Activated CD8-positive, alpha-beta memory T cell treated with anti-CD3 and anti-CD28 coated beads, Interleukin-2, amount 10 ng/mL, durations not matched to agents 7 days and 5 days (primary cell): ENCODE measurements at places on chromosomes 6 and 20. TPM values are rescaled to one million over a fixed set of nuclear protein-coding genes. Genes with fewer than 3 reads are reported as not detected.
A peak's percentile ranks its signal among the peaks of the same experiment; 100 is the strongest.

DNA sequence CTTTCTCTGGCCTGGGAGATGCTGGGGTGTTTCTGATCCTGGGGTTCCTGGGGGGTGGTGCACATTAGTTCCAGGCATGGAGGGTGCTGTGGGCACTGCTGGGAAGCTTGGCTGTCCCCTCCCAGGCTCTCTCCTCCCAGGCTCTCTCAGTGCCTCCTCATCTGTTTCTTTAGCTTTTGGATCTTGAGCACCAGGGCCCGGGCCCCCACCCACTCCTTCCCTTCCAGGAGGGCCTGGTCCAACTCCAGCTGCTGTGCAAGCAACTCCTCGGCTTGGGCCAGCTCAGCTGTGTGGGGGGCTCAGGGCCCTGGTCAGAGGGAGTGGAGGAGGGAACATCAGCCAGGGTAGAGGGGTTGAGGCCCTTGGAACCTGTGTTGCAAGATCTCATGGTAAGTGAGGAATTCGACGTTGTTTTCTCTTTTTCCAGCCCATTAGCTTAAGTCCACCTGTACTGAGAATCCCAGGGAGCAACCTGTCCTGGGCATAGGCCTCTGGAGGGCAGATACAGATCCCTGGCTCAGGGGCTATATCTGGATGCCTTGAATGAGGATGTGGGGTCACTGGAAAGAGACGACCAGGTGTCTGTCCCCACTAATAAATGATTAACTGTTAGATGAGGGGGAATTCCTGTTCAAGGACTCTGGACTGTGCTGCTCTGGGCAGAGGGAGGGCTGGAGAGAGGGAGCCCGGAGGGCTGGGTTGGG lies 34.5 kb upstream of the HLA-A start:
- no peak overlapping the region for H3K4me3 ChIP-seq
- H3K27me3 ChIP-seq, result peaks cover 21% of the 10 kb centered on the region
- H3K4me1 ChIP-seq, result no peaks in the 10 kb centered on the region
- no peak for DNase-seq
- no peak overlapping the region for H3K27ac ChIP-seq
- no peaks in the 10 kb centered on the region for H3K36me3 ChIP-seq

DNA sequence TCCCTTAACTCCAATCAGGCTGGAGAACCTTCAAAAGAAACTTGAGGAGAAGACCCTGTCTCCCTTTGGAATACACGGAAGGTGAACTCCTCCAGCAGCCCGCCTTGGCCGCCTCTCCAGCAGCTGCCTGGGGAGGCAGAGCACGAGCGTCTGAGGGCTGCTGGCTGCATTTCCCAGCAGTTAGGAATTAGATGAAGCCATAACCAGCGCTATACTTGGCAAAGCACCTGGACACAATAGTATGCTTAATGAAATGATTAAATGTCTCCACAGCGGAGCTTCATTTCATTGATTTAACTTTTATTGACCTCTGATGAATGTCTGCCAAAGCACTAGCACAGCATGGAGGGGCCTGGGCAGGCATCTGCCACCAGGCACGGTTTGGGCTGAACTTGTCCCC lies 73.5 kb downstream of the TMEM242 start:
- no peak for DNase-seq
- H3K4me1 ChIP-seq, result peaks cover 4% of the 10 kb centered on the region
- no peak overlapping the region for H3K4me3 ChIP-seq
- peaks cover 2% of the 10 kb centered on the region for H3K36me3 ChIP-seq
- H3K27ac ChIP-seq, result no peak overlapping the region
- peaks cover 51% of the 10 kb centered on the region for H3K27me3 ChIP-seq

- H3K4me1 ChIP-seq, result no peaks in the 10 kb centered on the region
- no peaks in the 10 kb centered on the region for H3K36me3 ChIP-seq
- H3K4me3 ChIP-seq, result no peak overlapping the region
- peaks cover 70% of the 10 kb centered on the region for H3K27me3 ChIP-seq
Measured at GRCh38 chr6:167679790-167680604, 146.7 kb upstream of the AFDN start.

GRCh38 chr20:4041748-4042411 lies 26.5 kb upstream of the RNF24 start:
- peaks cover 7% of the 10 kb centered on the region for H3K36me3 ChIP-seq
- no peak overlapping the region for H3K27ac ChIP-seq
- H3K27me3 ChIP-seq, result no peaks in the 10 kb centered on the region
- DNase-seq, result no peak
- H3K4me1 ChIP-seq, result peaks cover 21% of the 10 kb centered on the region

- no peak overlapping the region for H3K4me3 ChIP-seq
- no peaks in the 10 kb centered on the region for H3K27me3 ChIP-seq
- no peak for DNase-seq
Measured at GRCh38 chr6:161906571-161906970, 632.7 kb upstream of the AGPAT4 start.

- no peaks in the 10 kb centered on the region for H3K27me3 ChIP-seq
- no peak for DNase-seq
- H3K36me3 ChIP-seq, result no peaks in the 10 kb centered on the region
- no peaks in the 10 kb centered on the region for H3K4me1 ChIP-seq
Measured at GRCh38 chr20:16327606-16328005, 245.6 kb downstream of the KIF16B start.

GRCh38 chr6:29146179-29146578 lies 24.5 kb upstream of the OR2J2 start:
- H3K27ac ChIP-seq, result no peak overlapping the region
- H3K27me3 ChIP-seq, result peaks cover 8% of the 10 kb centered on the region
- no peaks in the 10 kb centered on the region for H3K4me1 ChIP-seq

DNA sequence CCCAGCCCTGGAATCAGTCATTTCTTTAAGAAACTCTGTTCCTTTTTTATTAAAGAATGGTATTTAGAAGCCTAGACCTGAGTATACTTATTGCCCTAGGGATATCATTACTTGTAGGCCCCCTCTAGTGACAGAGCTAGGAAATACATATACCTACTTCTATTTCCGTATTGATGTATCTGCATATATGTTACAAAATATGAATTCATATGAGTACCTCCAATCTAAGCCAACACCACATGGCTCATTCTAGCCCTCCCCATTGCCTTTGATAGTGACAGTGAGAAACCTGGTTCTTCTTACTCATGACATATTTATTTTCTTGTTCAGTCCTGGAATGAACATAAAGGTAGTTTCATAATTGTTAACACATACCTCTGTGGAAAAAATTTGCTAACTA lies 137.2 kb downstream of the FARS2 start:
- no peaks in the 10 kb centered on the region for H3K36me3 ChIP-seq
- H3K27ac ChIP-seq, result no peak overlapping the region
- H3K4me1 ChIP-seq, result peaks cover 15% of the 10 kb centered on the region

- peaks cover 5% of the 10 kb centered on the region for H3K27me3 ChIP-seq
- H3K4me1 ChIP-seq, result peaks cover 36% of the 10 kb centered on the region
- no peak for DNase-seq
- peak overlapping the region; percentile 24 for H3K27ac ChIP-seq
- H3K4me3 ChIP-seq, result peak overlapping the region; percentile 46
Measured at GRCh38 chr6:25165800-25166199, 113.4 kb upstream of the CARMIL1 start.

GRCh38 chr20:57973886-57974285 lies 254.6 kb downstream of the ANKRD60 start:
- no peaks in the 10 kb centered on the region for H3K36me3 ChIP-seq
- no peaks in the 10 kb centered on the region for H3K4me1 ChIP-seq
- no peaks in the 10 kb centered on the region for H3K27me3 ChIP-seq
- no peak overlapping the region for H3K4me3 ChIP-seq

GRCh38 chr6:136129365-136129764 lies 120.7 kb downstream of the MTFR2 start:
- peaks cover 30% of the 10 kb centered on the region for H3K27me3 ChIP-seq
- no peaks in the 10 kb centered on the region for H3K4me1 ChIP-seq
- DNase-seq, result no peak
- H3K36me3 ChIP-seq, result no peaks in the 10 kb centered on the region
- no peak overlapping the region for H3K4me3 ChIP-seq

GRCh38 chr6:16807956-16808355 lies 46.7 kb upstream of the ATXN1 start:
- H3K4me1 ChIP-seq, result peaks cover 2% of the 10 kb centered on the region
- no peak for DNase-seq
- H3K4me3 ChIP-seq, result no peak overlapping the region
- H3K36me3 ChIP-seq, result peaks cover 21% of the 10 kb centered on the region
- no peak overlapping the region for H3K27ac ChIP-seq

- peaks cover 40% of the 10 kb centered on the region for H3K36me3 ChIP-seq
- H3K27me3 ChIP-seq, result no peaks in the 10 kb centered on the region
- DNase-seq, result peak; percentile 68
- peak overlapping the region; percentile 77 for H3K4me3 ChIP-seq
- peak overlapping the region; percentile 95 for H3K27ac ChIP-seq
Measured at GRCh38 chr20:51525241-51526105, 17.0 kb downstream of the NFATC2 start.

DNA sequence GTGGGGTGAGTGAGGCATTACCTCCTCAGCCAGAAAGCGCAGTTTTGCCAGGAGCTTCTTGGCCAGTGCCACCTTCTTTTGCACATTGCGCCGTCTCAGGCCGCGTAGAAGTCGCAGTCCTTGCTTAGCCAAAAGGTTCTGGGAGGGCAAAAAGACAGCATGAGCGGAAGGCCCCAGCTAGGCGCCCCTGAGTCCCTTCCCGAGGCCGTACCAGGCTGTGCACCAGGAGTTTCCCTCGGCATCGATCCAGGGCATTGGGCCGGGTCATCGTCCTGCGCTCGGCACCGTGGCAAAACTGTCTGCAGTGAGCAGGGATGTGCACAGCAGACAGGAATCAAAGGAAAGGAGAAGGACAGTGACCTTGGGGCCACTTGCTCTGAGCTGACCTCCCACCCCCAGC lies 20.2 kb upstream of the SPAG4 start:
- no peak overlapping the region for H3K4me3 ChIP-seq
- H3K4me1 ChIP-seq, result no peaks in the 10 kb centered on the region
- no peak for DNase-seq
- H3K27me3 ChIP-seq, result peaks cover 39% of the 10 kb centered on the region

GRCh38 chr6:82076916-82077315 lies 170.6 kb downstream of the IBTK start:
- H3K4me1 ChIP-seq, result no peaks in the 10 kb centered on the region
- DNase-seq, result no peak
- H3K27ac ChIP-seq, result no peak overlapping the region
- no peaks in the 10 kb centered on the region for H3K36me3 ChIP-seq

- H3K4me3 ChIP-seq, result no peak overlapping the region
- peaks cover 3% of the 10 kb centered on the region for H3K4me1 ChIP-seq
- H3K27ac ChIP-seq, result no peak overlapping the region
- no peaks in the 10 kb centered on the region for H3K27me3 ChIP-seq
- DNase-seq, result no peak
Measured at GRCh38 chr6:120913486-120913885, 420.8 kb downstream of the TBC1D32 start.

DNA sequence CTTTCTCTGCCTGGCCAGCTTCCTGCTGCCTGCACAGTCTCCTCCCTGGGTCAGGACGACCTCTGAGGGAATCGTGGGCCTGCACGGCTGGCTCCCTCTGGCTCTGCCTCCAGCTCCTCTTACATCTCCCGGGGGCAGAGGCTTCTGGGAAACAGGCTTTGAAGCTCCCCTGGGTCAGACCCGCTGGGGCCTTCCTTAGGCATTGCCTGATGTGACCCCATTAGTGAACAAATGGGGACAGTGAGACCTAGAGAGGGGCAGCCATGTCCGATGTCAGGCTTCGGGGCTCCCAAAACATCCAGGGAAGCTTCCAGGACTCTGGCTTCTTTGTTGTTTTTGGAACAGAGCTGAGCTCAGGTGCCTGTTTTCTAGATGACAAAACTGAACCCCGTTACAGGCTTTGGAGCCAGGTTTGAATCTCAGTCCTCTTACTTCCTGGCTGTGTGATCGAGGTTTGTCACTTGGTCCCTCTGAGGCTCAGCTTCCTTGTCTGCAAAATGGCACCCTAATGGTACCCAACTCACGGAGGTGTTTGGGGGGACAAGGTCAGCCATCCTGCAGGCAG lies 94.3 kb downstream of the CEBPB start:
- H3K36me3 ChIP-seq, result no peaks in the 10 kb centered on the region
- H3K4me3 ChIP-seq, result no peak overlapping the region
- no peak for DNase-seq
- no peak overlapping the region for H3K27ac ChIP-seq
- H3K4me1 ChIP-seq, result peaks cover 33% of the 10 kb centered on the region

DNA sequence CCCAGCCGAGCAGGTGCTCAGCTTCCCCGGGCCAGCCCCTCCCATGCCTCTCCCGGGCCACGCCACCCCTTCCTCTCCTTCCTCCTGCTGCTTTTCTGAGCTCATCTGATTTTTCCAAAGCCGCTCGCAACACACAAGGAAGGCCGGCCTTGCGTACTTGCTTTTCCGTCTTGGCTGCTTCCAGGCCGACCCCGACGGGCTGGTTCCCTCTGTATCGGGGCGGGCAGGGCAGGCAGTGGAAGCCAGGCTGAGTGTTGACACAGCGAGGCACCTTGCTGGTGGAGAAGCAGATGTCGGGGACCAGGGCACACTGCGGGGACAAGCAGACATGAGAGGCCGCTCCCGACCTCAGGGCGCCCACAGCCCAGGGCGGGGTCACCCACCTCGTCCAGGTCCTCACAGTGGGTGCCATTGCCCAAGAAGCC lies 21.1 kb downstream of the THBS2 start:
- no peak overlapping the region for H3K27ac ChIP-seq
- H3K27me3 ChIP-seq, result no peaks in the 10 kb centered on the region
- DNase-seq, result peak; percentile 21
- H3K4me1 ChIP-seq, result no peaks in the 10 kb centered on the region
- H3K4me3 ChIP-seq, result no peak overlapping the region
- no peaks in the 10 kb centered on the region for H3K36me3 ChIP-seq

DNA sequence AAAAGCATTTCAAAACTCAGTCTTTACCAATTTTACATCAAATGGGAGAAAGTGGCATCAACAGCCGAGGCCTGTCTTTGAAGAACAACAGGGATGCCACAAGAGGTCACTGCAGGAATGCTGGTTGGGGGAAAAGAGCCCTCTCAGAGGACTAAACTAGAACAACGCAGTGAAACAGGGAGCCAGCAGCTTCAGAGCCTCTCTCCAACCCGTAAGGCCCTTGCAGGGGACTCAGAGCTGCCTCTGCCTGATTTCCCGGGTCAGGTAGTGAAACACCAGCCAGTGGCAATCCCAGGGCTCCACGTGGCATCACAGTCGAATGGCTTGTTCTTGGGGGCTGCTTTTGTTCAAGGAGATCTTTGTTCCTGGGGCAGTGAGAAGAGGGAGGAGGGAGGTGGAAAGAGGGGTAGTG lies 55.0 kb upstream of the KCNK16 start:
- H3K4me3 ChIP-seq, result no peak overlapping the region
- H3K4me1 ChIP-seq, result no peaks in the 10 kb centered on the region
- H3K36me3 ChIP-seq, result no peaks in the 10 kb centered on the region

The SIRPD gene
- not detected for total RNA-seq

The LST1 gene
- total RNA-seq, result 71.6 TPM

The PNISR gene
- total RNA-seq, result 162 TPM

The CTCFL gene
- total RNA-seq, result not detected

The C6orf132 gene
- total RNA-seq, result 0.16 TPM

The EYA4 gene
- not detected for total RNA-seq

The C6orf52 gene
- 2.7 TPM for total RNA-seq

The WDR46 gene
- 61.5 TPM for total RNA-seq

The TMEM63B gene
- 11.1 TPM for total RNA-seq

The SLC26A8 gene
- not detected for total RNA-seq

The GATA5 gene
- total RNA-seq, result not detected

The PLCB1 gene
- total RNA-seq, result 3.2 TPM

The CAP2 gene
- total RNA-seq, result not detected

The PLAGL2 gene
- total RNA-seq, result 41.4 TPM

The PGC gene
- not detected for total RNA-seq

The PSORS1C2 gene
- not detected for total RNA-seq

The COL21A1 gene
- total RNA-seq, result not detected

The HTR1E gene
- not detected for total RNA-seq

The NKAPL gene
- total RNA-seq, result not detected
